ENCODE measurements at places on chromosomes 7 and 10. TPM values are rescaled to one million over a fixed set of nuclear protein-coding genes. Genes with fewer than 3 reads are reported as not detected.

The KLF14 gene
- total RNA-seq: not detected

- no peak for DNase-seq
These were observed 6.5 kb downstream of the SHH start for GRCh38 chr7:155805826-155806095.

DNA sequence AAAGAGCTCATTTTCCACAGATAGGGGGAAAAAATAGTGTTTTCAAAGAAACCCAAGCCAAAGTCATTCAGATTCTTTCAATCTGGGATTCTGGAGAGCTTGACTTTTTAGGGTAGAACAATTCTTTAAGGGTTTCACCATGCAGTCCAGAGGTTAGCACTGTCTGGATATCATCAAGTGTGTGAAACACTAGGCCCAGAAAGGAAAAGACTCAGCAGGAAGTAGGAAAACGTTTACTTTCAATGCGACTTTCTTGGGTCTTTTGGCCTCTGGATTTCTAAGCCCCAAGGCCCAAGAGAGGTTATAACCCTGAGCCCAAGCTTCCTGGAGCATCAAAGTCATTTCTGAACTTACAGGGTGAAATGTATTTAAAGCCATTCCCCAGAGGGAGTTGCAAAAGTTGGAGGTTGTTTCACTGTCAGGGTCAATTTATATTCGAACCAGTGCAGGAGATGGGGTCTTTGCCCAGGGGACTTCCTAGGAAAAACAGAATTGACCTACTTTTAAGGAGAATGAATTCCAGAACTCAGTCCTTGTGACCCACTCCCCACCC lies 158.0 kb downstream of the C7orf25 start:
- no peak for DNase-seq

The TMEM139 gene
- not detected for total RNA-seq

DNA sequence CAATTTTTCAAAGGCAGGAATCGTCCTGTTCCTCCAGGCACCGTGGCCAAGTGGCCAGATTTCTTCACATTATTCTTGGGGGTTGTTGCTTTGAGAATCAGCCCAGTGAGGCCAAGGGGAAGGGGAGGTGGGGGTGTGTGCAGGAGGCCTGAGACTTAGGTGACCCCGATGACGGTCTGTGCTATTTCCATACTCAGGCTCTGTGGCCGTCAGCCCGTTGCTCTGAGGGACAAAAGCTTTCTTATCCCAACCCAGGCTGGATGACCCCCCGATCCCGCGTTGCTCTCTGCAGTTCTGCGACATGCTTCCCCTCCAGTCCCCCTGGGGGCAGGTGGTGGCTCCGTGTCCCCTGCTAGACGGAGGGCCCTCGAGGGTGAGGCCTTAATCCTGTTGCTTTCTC lies 14.2 kb downstream of the DOCK1 start:
- no peak for DNase-seq

The LEP gene
- total RNA-seq: not detected

The OR2A42 gene
- not detected for total RNA-seq

- no peak for DNase-seq
These were observed 155.7 kb downstream of the LCOR start for GRCh38 chr10:96987842-96988175.

The ZNF853 gene
- 0.13 TPM for total RNA-seq

Measured in GM12878 (cell line).